Stimulated activated CD4-positive, alpha-beta T cell treated with anti-CD3 and anti-CD28 coated beads, Interleukin-1b, Interleukin-23, amount 100 ng/mL, for 4 hours (primary cell): ENCODE measurements at places on chromosomes 6 and 20.

DNA sequence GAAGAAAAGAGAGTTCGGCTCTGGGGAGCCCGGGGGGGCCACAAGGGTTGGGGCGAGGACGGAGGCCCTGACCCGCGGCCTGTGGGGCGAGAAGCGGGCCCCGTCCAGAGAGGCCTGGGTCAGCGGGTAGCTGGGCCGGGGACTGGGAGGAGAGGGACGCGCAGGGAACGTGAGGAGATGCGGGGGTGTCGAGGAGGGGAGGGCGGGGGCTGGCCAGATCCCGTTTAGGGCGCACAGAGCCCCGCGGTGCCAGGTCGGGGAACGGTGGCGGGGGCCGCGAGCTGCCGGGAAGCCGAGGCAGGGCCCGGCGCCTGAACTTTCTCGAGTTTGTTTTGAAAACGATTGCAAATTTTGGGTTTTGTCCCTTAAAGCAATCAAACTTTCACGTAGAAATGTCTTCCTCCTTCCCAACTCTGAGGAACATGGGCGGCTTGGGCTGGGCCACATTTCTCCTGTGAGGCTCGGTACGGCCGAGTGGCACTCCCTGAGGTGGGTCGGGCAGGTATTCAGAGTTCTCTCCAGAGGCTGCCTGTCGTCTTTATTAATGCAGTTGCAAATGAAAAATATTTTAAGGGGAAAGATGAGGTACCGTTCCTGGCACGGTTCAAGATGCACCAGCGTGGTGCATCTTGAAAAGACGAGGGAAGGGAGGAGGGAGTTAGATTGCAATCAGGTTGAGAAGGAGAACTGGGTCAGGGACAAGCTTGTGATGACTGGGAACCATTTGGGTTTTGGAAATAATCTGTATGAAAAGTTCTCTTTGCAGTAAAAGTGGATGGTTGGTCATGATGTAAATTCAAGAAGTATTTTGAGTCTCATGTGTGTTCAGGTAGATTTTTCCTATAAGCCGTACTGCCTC is 972 bp downstream of the RNF8 start:
- no peak for DNase-seq

- no peak for DNase-seq
Measured at GRCh38 chr6:143034689-143035334, 25.9 kb upstream of the AIG1 start.

DNA sequence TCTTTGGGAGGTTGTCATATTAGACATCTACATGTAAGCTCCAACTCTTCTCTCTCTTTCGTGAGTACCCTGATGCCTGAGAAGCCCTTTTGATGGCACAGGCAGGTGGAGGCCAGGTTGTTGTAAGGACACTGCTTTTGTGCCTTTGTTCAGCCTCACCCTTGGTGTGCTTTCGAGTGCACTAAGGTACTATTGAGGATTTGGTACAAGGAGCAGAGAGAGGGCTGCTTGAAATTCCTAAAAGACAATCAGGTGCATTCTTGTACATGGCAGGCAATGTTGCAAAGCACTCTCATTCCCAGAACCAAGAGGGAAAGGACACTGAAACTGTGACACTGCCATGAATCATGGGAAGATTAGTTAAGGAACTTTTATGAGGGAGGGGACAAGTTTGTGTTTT is 19.1 kb downstream of the BMP2 start:
- DNase-seq: no peak

GRCh38 chr6:44470746-44471145 is 83.2 kb downstream of the CDC5L start:
- no peak for DNase-seq

DNA sequence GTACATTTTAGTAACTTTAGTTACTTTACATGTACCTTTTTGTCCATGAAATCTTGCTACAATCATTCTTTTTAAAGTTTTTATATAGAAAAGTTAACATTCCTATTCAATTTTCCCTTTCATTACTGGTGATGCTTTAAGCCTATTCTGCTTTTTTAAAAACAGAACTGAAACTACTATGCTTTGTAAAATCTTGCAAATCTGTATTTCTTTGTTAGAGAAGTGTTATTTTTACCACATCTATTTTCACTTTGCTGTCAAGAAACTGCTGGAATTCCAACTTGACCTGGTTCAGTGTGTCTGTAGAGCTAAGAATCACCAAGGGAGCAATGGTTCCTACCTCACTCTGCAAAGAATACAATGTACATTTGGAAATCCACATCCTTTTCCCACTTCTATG is 21.8 kb upstream of the SAMD5 start:
- DNase-seq: no peak

GRCh38 chr6:17015551-17016381 is 86.1 kb upstream of the STMND1 start:
- DNase-seq: no peak

DNA sequence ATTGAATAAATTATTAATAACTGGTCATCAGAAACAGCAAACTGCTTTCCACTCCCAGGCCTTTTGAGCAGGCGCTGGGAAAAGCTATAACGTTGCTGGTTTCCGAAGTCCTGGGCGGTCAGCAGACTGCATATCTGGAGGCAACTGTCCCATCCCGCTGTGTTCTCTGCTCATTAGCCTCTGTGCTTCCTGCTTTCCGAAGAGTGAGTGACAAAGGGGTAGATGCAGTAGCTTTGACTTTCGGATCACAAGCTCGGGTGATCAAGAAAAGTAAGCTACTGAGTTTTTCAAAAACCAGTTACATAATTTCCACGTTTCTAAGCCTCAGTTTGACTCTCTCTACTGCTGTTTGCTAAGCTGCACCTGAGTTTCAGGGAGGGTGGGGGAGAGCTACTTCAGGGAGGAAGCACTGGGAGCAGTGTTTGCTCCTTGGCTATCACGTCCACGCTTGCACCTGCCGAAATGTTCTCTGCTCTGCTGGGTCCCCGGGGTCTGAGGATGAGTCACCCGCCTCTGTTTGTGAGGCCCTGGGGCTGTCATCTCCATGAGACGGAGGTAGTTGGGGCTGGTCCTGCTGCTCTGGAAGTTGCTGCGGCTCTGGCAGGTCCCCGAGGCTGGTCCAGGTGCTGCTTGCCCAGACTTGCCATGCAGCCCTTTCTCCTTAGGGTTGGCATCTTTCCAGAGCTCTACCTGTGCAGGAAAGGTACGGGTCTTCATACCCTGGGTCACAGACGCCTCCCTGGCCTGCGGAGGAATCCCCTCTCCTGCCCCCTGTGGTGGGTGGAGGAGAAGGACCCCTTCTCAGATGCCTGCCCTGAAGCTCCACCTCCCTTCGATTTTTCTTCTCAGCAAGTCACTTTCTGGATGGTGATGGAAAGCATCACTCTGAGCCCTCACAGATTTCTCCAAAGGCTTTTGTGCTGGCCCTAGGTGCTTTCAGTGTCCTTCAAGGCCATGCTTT is 220.0 kb downstream of the QKI start:
- no peak for DNase-seq

GRCh38 chr6:43173591-43174262 is 2.7 kb downstream of the SRF start:
- DNase-seq: no peak

GRCh38 chr20:49794336-49795134 is 18.1 kb upstream of the SLC9A8 start:
- no peak for DNase-seq

DNA sequence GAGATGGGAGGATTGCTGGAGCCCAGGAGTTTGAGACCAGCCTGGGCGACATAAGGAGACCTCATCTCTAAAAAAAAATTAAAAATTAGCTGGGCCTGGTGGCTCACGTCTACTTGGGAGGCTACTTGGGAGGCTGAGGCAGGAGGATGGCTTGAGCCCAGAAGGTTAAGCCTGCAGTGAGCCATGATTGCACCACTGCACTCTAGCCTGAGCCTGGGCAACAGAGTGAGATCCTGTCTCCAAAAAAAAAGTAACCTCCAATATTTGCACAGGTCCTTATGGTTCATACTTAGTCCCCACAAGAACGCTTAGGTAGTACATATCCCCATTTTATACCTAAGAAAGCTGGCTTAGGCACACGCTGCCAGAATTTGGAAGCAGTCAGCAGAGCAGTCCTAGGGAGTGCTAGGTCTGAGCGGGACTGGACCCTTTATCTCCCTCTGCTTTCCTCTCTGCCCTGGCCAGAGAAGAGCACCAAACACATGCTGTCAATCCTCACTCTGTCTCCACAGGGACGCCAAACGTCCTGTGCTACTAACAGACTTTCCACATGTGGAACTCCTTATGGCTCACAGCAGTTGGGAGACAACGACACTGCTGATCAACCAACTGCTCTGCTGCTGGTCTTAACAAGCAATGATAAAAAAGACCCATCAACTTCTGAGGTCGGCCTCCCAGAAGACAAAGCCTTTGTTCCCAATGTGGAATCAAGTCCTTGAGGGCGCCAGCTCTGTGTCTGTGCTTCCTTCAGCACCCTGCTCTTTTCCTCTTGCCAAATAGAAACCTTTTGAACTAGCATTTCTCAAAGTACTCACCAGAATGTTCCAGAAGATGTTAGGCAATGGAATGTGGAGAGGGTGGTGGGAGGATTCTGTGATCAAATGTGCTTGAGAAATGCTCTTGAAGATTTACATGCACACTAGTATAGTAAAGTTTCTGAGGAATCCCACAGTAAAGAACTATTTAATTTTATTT is 226.3 kb upstream of the DTNBP1 start:
- no peak for DNase-seq

DNA sequence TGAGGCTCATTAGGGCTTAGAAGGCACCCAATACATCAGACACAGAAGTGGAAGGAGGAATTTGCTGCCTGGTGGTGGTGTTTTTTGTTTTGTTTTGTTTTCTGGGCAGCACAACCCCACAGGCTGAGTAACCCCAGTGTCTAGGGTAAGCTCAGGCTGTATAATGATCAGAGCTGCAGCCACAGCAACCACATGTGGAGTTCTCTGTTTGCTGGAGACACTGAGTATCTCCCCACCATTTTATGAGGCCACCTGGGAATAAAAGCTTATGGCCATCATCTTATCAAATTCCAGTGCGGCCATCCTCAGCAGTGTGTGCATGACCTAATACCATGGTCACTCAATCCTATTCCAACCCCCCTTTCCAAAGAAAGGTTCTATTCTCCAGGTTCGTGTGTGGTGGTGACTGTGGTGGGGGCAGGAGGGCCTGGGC is 3.4 kb upstream of the DLL1 start:
- DNase-seq: no peak

DNA sequence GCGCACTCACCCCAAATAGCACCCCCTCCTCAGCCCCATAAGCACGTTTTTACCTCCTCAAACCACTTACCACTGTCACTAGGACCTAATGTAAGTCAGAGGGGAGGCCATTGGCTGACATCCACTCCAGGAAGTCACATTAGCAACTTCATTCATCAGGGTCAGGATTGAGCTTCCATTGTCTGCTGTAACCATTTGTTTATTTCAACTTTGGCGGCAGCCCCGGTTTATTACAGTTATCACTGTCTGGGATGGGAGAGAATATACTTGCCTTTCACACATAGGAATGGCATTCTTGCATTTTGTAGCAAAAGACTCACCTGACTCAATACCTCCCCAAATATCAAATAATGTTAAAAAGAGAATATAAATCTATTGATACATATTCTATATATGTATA is 38.3 kb downstream of the MAFB start:
- DNase-seq: no peak

- DNase-seq: no peak
Measured at GRCh38 chr6:22153384-22154158, 143.3 kb downstream of the PRL start.

- DNase-seq: no peak
Measured at GRCh38 chr6:13431861-13432465, 55.4 kb downstream of the GFOD1 start.

- DNase-seq: no peak
Measured at GRCh38 chr20:20719411-20719810, 7.0 kb upstream of the RALGAPA2 start.

DNA sequence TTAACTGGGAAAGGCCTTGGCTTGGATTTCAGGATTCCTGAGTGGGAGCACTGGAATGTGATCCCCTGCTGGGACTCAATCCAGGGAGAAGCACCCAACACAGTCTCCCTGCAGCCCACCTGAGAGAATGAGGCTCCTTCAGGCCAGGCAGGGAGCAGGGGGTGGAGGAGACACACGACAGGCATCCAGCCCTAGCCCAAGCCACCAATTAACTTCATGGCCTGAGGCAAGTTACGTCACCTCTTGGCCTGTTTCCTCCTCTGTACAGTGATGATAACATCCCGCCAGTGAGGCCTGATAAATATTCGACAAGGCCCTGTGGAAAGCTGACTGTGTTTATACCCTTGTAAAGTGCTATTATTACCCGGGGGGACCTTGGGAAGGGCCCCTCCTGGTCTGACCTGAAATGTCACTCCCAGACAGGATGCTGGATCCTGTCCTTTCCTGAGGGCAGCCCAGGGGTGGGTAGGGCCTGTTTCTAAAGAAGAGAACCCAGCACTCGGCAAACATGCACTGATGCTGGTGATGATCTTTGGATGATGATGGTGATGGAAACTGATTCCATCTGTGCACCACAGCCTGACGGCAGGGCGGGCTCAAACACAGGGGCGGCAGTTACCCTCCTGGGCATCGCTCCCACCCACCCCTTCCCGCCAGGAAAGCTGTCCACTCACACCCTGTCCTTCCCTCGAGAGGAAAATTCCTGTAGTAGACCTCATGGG is 12.4 kb downstream of the FRS3 start:
- no peak for DNase-seq

DNA sequence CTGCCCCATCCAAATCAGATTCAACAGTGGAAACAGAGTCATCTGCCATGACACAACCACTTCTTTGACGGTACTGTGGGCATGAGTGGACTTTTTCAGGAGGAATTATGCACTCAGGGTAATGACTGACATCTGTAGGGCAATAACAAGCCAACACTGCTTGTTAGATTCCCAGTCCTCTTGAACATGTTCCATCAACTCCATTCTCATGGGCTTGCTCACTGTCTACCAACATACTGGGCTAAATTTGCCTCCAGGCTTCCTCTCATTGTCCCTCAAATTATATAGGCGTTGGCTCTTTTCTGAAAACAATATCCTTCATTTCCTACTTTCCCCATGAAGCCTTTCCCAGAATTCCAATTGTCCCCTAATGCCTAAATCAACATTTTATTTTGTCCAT is 43.1 kb downstream of the ANKEF1 start:
- DNase-seq: no peak

GRCh38 chr6:42010185-42010891 is 40.0 kb upstream of the TAF8 start:
- DNase-seq: no peak

DNA sequence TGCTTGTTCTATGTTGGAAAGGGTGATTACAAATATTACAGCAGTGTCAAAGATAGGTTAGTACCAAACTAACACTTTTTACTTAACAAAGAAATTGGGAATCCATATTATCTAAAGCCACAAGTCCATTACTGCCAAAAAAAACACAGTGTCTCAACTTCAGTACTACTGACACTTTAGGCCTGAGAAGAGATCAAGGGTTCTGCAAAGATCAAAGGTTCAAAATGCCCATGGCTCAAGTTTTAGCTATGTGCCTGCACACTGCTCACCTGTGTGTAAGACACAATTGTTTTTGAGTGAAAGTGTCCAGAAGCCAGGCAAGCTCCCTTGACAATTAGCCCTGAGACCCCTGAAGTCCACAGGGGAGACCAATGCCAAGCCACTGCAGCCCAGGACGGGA is 132.6 kb downstream of the ZMYND8 start:
- DNase-seq: no peak

- no peak for DNase-seq
Measured at GRCh38 chr6:151911401-151911800, 103.9 kb downstream of the ESR1 start.
